ENCODE measurements at places on chromosomes 7 and 10.
A peak's percentile ranks its signal among the peaks of the same experiment; 100 is the strongest.

DNA sequence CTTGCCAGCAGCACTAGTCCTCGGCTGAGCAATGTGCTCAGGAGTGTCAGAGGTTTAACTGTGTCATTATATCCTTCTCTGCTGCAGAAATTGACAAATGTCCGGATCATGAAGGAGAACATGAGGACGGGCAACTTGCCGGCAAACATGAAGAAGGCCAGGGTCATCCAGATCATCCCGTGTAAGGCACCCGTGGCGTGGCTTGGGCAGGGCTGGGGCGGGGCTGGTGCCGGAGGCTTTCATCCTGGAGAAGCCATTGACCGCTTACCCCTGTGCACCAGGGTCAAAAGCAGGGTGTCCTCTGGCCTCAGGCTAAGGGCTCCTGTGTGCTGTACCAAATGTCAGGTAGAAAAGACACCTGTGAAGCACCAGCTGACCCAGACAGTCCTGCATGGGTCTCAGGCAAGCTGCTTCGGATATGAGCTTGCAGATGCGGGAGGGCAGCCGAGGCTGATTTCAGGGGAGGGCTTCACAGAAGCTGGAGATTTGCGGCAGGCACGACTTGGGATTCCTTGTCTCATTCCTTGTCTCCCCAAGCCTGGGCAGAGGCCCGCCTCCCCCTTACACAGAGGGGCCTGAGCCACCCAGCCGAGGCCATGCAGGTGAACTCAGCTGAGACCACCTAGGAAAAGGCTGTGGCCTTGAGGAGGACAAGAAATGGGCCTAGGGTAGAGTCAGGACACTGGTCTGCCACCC lies 55.4 kb downstream of the MKI67 start:
- no peak for DNase-seq

DNA sequence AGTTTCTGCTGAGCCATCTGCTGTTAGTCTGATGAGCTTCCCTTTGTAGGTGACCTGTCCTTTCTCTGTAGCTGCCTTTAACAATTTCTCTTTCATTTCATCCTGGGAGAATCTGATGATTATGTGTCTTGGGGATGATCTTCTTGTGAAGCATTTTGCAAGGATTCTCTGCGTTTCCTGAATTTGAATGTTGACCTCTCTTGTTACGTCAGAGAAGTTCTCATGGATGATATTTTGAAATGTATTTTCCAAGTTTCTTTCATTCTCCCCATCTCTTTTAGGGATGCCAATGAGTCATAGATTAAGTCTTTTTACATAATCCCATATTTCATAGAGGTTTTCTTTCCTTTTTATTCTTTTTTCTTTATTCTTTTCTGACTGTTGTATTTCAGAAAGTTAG lies 184.2 kb upstream of the BET1 start:
- DNase-seq, result no peak

GRCh38 chr10:129343141-129343540 lies 123.9 kb upstream of the MGMT start:
- no peak for DNase-seq

GRCh38 chr10:61135276-61135721 lies 191.3 kb upstream of the RHOBTB1 start:
- no peak for DNase-seq

- no peak for DNase-seq
Observed at GRCh38 chr10:1966712-1967376, 229.5 kb upstream of the ADARB2 start.

DNA sequence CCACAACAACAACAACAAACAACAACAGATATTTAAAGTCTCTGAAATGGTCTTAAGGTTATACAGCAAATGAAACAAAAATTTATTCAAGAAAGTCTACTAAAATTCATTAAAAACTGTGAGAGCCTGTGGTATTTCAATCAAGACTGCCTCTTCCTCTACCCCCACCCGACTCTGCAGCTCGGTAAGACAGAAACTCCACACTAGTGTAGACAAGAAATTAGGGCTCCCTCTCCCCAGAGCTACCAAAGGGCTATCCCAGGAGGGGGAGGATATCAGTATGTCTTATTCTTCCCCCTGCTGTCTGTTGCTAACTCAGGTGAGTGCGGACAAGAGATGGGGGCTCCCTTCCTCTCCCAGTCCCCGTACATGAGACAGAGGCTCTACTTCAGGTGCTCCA lies 71.0 kb upstream of the TMEM140 start:
- no peak for DNase-seq

DNA sequence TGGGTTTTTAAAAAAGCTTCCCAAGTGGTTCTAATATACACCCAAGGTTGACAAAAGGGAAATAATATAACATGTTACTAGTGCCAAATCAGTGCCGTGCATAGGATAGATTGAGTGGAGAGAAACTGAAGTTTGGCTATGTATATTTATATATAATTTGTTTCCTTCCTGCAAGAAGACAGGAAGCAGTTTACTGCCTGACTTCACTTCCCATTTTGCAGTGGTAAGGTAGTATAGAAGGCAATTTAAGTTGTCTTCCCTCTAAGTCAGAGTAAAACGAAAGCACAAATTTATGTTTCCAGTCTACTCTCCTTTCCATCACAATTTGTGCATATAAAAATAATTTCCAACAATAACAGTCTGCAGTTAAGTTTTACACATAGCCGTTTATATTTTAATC lies 3.4 kb upstream of the HYCC1 start:
- DNase-seq, result no peak

DNA sequence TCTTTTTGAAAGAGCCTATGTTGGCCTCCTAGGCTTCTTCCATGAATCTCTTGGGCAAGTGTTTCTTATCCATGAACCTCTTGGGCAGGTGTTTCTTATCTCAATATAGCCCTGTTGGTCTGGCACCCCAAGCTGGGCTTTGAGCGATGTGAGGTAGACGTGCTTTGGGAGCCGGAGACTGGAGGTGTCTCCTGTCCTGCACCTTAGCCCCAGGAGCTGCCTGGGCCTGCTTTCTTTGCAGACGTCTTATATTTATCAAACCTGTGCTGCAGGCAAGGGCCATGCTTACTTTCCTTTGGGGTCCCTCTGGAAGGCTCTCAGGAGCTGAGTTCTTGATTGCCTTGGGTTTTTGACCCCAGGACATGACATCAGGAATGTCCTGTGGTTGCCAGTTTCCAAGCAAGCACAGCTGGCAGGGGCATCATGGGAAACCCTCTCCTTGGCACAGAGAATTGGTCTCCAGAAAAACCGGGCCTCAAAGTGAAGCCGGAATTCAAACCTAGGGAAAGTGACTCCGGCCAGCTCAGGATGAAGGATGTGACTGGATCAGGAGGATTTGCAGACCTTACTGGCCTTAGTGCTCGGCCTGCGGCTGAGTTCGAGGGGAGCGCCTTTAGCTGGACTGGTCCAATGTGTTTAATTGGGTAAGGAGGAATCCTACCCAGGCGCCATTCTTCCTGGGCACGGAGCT lies 2.8 kb downstream of the JAKMIP3 start:
- DNase-seq, result no peak

DNA sequence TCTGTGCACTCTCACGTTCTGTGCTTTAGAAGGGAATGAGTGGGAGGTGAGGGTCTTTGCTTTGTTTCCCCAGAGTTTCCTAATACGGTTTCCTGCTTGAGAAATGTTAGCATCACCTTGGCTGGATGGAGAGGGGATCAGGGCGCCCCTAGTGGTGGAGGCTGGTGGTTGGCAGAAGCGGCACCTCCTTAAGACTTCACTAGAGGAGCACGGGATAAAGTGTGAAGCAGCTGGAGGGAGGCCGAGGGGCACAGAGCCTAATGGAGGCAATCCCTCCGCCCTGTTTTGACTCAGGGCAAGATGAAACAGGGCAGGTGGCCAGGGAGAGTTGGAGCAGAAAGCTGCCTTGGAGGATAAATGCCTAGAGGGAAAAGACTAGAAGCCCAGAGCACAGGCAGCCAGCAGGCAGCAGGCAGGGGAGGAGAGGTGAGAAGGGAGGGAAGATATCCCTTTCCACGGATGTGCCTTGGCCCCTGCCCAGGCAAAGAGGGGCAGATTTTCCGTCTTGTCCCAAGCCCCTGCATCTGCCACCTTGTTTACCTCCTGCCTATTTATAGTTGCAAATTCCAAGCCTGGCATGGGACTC lies 56.0 kb upstream of the BTRC start:
- peak; percentile 78 for DNase-seq

GRCh38 chr7:27961255-27961654 lies 219.3 kb downstream of the JAZF1 start:
- DNase-seq, result no peak

Measured in spinal cord (tissue), 10 donors.